CD4-positive, alpha-beta T cell (primary cell): ENCODE measurements at places on chromosomes 3 and 15.

GRCh38 chr3:137332297-137332696 is 374.5 kb downstream of the IL20RB start:
- no peak for DNase-seq

- DNase-seq, result no peak
Measured at GRCh38 chr3:195187609-195188425, 83.1 kb downstream of the XXYLT1 start.

DNA sequence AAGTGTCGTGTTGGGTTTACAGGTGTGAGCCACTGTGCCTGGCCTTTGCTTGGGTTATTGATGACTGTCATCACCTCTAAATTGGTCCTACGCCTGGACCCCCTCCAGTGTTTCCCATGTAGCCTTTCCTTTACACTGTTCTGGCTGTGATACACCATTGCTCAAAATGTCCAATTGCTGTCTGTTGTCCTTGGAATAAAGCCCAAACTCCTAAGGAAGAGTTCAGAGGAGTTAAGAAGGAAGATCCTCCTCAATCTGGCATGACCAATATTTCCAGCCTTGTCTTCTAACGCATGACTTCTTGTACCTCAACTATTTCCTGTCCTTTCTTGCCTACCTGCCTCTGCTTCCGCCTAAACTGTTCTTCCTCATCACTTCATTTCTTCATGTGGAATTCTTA is 113.1 kb downstream of the POLR2M start:
- no peak for DNase-seq

DNA sequence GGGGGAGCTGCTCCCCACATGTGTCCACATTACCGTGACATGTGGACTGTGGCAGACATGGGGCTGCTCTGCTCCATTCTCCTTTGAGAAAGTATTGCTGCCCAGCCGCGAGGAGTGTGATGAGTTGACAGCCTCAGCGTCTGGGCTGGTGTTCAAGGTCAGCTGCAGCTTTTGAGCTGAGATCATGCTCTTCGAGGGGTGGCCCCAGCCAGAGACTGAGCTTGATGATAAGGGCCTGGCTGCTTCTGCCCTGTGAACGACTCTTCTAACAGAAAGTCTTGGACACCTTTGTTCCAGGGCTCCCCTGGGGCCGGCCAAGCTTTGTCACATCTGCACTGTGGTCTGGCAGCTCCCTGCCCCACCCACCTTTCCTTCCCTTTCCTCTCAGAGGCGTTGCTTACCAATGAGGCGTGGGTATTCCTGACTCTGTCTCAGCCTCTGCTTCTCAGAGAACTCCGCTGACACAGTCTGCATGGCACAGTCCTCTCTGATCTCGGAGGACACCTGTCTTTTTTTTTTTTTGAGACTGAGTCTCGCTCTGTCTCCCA is 86.6 kb downstream of the CHRD start:
- DNase-seq, result no peak
